Nephron progenitor cell (in vitro differentiated cells): ENCODE measurements at places on chromosomes 6 and 20.
A peak's percentile ranks its signal among the peaks of the same experiment; 100 is the strongest.

DNA sequence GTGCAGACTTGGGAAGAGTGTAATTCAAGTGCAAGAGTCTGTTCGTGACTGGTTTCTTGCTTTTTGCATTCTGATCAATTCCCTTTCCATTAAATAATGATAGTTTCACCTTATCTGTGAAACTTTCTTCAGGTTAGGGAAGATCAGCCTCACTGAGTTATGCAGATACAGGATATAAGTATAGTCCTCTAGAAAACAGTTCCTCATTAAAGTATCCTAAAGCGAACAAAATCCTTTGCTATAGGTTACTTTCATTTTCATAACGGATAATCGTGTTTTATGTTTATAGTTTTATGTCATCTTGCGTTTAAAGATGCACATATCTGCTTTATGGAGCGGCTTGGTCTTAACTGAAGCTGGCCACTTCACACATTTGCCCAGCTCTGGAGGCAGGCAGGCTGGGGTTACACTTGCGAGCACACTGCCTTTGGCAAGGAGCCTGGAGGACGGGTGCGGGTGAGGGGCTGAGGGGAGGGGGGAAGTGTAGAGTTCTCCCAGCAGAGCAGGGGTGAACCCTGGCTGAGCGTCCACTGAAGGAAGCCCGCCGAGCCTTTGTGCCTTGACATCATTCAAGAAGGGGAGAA is 123.5 kb upstream of the IFNGR1 start:
- H3K4me3 ChIP-seq, result no peak overlapping the region
- DNase-seq, result no peak
- H3K27me3 ChIP-seq, result peaks cover 13% of the 10 kb centered on the region
- no peaks in the 10 kb centered on the region for H3K36me3 ChIP-seq

GRCh38 chr20:37714978-37715672 is 21.3 kb downstream of the CTNNBL1 start:
- H3K4me3 ChIP-seq, result no peak overlapping the region
- no peak overlapping the region for H3K27ac ChIP-seq
- H3K4me1 ChIP-seq, result peaks cover 39% of the 10 kb centered on the region
- no peaks in the 10 kb centered on the region for H3K27me3 ChIP-seq
- DNase-seq, result no peak
- H3K36me3 ChIP-seq, result peaks cover 44% of the 10 kb centered on the region

GRCh38 chr6:87820343-87820984 is 118.4 kb upstream of the AKIRIN2 start:
- H3K27ac ChIP-seq, result no peak overlapping the region
- DNase-seq, result no peak
- H3K4me1 ChIP-seq, result peaks cover 1% of the 10 kb centered on the region

DNA sequence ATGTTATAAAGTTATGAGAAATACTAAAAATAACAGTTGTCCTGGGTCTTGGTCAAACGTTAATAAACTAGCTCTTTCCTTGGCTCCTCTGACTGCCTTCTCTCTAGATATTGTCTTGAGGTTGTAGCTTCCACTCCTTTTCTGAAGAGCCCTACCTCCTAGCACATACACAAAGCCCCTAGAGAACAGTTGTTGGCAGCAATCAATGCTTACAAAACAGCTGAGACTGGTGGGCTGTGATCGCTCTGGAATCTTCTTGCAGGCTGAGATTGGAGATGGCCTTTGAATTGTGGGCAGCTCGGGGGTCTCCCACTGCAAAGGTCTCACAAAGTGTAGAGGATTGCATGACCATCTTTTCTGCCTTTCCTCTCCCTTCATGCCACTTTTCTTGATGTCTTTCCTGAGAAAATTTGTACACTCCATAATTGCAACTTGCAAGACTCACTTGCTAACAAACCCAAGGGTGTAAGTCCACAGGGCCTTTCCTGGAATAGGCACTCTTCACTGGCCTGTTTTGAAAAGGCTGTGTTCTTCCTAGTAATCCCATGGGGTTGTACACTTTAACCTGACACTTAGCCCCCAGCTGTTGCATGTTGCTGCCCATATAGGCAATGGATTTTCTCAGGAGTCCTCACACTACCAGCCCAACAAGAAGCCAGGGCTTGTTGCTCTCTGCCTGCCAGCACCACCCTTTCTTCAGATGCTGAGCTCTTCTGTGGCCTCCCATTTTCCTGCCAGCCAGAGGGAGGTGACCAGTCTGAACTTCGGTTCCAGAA is 99.9 kb downstream of the TCP11 start:
- DNase-seq, result no peak
- peaks cover 3% of the 10 kb centered on the region for H3K27me3 ChIP-seq
- no peak overlapping the region for H3K4me3 ChIP-seq
- H3K27ac ChIP-seq, result no peak overlapping the region

- peaks cover 4% of the 10 kb centered on the region for H3K27me3 ChIP-seq
- H3K36me3 ChIP-seq, result no peaks in the 10 kb centered on the region
- DNase-seq, result no peak
- no peak overlapping the region for H3K27ac ChIP-seq
These were observed 31.1 kb upstream of the CARMIL1 start for GRCh38 chr6:25248123-25248522.

DNA sequence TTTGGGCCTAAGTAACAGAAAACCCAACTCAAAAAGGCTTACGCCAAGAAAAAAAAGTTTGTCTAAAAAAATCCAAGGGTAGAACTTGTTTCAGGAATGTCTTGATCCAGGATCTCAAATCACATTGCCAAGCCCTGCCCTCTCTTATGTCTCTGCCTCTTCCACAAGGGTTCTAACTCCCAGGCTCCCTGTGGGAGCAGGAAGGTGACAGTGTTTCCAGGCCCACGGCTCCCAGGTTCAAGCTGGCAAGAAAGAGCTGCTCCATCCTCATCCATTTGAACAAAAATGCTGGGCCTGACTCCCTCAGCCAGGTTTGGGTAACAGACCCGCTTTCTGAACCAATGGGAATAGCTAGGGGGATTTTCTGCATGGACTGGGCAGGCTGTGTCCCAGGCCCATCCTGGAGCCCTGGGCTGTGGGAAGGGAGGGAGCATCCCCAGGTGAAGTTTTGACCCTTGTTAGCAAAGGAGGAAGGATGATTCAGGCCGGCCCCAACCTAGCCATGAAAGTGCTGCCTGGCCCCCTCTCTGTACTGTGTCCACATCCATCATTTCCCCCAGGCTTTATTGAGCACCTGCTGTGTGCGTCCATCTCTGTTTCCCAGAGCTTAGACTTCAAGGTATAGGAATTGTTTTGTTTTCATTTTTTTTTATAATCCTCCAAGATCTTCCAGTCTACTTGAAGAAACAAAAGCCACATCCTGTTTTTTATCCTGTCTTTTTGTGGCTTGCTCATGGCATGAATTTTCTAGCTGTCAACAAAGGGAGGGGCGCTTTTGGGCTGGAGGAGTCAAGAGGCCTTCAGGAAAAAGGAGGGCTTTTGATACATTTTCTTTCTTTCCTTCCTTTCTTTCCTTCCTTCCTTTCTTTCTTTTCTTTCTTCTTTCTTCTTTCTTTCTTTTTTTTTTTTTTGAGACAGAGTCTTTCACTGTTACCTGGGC is 159.8 kb downstream of the TFAP2C start:
- H3K36me3 ChIP-seq, result no peaks in the 10 kb centered on the region
- no peak for DNase-seq
- H3K4me3 ChIP-seq, result no peak overlapping the region
- peak overlapping the region; percentile 42 for H3K27ac ChIP-seq
- peaks cover 7% of the 10 kb centered on the region for H3K4me1 ChIP-seq

DNA sequence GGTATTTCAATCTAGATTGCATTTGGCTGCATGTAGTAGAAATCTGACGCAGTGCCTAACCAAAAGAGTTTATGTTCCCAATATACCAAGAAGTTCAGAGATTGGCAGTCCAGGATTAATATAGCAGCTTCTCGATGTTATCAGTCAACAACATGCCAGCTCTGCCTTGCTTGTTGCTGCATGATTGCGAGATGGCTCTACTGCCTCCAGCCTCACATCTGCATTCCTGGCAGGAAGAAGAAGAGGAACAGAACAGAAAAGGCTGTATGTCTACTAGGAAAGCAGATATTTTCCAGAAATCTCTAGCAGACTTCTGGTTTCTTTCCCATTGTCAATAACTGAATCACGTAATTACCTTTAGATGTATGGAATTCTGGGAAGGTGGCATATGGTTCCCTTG is 60.8 kb downstream of the SLC35D3 start:
- peaks cover 19% of the 10 kb centered on the region for H3K4me1 ChIP-seq
- no peaks in the 10 kb centered on the region for H3K36me3 ChIP-seq
- no peaks in the 10 kb centered on the region for H3K27me3 ChIP-seq
- no peak overlapping the region for H3K27ac ChIP-seq
- no peak for DNase-seq
- H3K4me3 ChIP-seq, result no peak overlapping the region

DNA sequence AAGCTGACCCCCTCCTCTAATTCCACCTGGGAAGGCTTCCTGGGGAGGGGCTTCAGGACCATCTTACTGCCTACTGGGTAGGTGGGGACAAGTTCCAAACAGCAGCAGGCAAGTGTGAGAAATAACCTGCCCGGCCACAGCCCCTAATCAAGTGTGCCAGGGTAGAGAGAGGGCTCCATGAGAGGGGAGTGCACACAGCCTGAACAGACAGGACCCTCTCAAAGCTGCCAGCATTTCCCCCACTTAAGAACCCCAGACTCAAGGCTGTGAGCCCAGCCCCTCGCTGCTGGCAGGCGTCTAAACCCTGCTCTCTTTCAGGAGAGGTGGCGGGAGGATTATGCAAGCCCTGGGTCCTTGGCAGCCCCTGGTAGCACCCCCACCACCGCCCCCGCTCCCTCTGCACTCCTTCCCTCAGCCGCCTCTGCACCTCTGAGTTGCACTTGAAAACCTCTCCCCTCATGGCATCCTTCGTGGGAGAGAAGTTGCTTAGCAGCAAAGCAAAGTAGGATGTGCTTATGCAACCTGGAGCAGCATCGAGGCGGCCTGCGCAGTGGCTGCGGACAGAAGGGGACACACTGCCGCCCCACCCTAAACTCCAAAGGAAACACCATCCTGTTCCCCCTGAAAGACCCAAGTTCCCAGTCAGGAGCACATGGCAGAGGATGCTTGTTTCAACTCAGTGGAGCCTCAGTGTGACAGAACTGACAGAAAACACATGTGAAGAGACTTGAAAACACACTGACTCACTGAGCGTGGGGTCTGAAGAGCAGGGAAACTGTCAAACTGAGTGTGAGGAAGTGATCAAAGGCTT is 10.5 kb downstream of the DDRGK1 start:
- DNase-seq, result no peak
- H3K4me1 ChIP-seq, result no peaks in the 10 kb centered on the region
- no peaks in the 10 kb centered on the region for H3K27me3 ChIP-seq
- H3K36me3 ChIP-seq, result peaks cover 54% of the 10 kb centered on the region
- H3K27ac ChIP-seq, result no peak overlapping the region

DNA sequence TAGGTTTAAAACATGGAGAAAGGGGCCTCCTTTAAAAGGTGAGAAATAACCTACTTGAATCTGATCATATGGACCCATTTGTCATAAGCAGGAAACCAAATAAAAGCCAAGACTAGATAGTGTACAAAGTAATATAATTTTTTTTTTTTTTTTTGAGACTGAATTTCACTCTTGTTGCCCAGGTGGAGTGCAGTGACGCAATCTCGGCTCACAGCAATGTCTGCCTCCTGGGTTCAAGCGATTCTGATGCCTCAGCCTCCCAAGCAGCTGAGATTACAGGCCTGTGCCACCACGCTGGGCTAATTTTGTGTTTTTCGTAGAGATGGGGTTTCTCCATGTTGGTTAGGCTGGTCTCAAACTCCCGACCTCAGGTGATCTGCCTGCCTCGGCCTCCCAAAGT is 89.2 kb downstream of the SASH1 start:
- no peaks in the 10 kb centered on the region for H3K27me3 ChIP-seq
- H3K4me3 ChIP-seq, result no peak overlapping the region
- H3K36me3 ChIP-seq, result peaks cover 24% of the 10 kb centered on the region
- peaks cover 32% of the 10 kb centered on the region for H3K4me1 ChIP-seq
- H3K27ac ChIP-seq, result peak overlapping the region; percentile 93

DNA sequence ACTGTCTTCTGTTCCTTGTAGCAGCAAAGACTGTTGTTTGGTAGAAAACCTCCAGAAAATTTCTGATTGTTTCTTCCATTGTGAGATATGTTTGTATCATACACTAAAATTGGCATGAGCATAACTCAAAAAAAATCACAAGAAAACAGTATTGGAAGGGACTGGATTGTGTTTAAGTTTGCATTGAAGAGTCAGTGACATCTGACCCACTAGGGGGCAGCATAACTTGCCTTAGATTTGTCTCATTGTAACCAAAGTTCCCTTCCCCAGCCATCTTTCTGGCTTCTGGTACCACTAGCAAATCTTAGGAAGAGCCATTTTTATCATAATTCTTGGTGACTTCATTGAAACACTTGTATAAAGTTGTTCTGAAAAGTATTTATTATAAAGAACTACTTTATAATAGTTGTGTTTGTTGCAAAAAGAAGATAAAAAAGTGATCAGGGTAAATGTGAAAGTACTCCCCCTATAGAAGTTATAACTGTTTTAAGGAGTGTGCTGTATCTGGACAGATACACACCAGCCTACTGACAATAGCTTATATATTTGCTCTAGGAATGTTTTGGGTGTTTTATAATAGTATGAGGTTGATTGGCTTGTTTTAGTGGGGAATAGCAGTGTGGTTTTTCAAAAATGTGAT is 7.7 kb downstream of the CSTF1 start:
- DNase-seq, result peak; percentile 54
- H3K27ac ChIP-seq, result no peak overlapping the region
- H3K36me3 ChIP-seq, result peaks cover 90% of the 10 kb centered on the region
- no peaks in the 10 kb centered on the region for H3K4me1 ChIP-seq
- no peak overlapping the region for H3K4me3 ChIP-seq
- H3K27me3 ChIP-seq, result no peaks in the 10 kb centered on the region

GRCh38 chr6:75089151-75089897 is 116.5 kb downstream of the COL12A1 start:
- DNase-seq, result no peak
- no peak overlapping the region for H3K27ac ChIP-seq
- H3K36me3 ChIP-seq, result no peaks in the 10 kb centered on the region

DNA sequence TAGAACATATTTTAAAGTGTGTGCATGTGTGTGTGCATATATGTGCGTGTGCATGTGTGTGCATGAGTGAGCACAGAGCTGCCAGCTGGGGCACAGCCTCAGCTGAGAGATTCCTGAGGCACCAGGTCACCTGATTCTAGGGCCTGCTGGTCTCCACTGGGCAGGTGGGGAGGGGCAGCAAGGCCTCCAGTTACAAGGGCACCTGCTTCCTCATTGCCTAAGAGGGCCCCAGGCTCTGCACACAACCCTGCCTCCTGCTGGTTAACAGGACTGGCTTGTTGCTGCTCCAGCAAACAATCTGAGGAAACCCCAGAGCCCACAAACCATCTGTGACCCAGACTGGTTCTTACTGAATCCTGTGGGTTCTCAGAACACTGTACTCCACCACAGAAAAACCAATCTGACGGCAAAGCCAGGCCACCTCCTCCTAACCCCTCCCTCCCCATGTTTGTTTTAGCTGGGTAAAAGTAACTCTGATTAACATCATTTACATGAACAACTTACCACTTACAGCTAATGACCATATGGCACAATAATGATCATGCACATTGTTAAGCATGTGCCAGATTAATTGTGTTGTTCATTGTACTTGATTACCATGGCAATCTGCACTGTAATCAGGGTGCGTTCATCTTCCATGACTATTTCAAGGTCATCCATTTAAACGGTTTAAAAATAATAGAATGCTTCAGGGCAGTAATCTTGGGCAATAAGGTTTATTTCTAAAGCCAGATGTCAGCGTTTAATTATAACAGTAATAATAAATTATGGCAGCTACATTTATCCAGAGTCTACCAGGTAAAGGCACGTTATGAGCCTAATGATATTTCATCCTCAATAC is 23.1 kb upstream of the UBE2J1 start:
- DNase-seq, result peak; percentile 35
- H3K27ac ChIP-seq, result no peak overlapping the region
- no peak overlapping the region for H3K4me3 ChIP-seq
- H3K36me3 ChIP-seq, result no peaks in the 10 kb centered on the region
